Stimulated activated CD8-positive, alpha-beta memory T cell treated with anti-CD3 and anti-CD28 coated beads, Interleukin-15, amount 100 ng/mL, for 1 hour (primary cell): ENCODE measurements at places on chromosomes 13 and 19.

DNA sequence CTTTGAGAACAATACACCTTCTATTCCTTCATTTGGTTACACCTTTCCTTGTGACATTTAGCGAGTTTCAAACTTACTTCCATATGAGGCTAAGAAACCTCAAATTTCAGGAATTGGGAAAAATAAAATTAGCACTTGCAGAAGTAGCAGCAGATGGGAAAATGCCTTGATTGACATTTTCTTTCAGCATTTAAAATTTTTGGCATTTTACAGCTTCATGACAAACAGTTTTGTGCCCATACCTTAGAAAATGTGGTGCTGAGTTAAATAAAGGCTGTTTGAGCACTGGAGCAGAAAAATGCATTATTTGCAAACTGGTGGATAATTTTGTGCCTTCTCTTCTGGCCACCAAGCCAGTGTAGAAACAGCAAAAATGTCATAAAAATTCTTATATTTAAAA lies 95.4 kb downstream of the PCDH17 start:
- DNase-seq = no peak

DNA sequence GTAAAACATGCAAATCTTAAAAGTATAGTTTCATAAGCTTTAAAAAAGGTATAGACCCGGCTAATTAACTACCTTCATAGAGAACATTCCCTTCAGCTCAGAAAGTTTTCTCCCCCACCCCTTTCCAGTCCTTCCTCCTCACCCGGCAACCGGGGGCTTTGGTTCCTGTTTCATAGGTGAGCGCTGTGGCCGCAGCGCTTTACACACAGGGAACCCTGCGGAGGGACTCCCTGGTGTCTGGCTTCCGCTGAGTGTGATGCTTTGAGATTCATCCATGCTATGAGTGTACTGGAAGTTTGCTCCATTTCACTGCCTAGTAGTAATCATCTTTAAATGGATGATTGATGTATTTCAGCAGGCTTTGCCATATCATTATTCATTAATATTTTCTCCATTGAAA lies 26.0 kb upstream of the PABPC3 start:
- DNase-seq = no peak

DNA sequence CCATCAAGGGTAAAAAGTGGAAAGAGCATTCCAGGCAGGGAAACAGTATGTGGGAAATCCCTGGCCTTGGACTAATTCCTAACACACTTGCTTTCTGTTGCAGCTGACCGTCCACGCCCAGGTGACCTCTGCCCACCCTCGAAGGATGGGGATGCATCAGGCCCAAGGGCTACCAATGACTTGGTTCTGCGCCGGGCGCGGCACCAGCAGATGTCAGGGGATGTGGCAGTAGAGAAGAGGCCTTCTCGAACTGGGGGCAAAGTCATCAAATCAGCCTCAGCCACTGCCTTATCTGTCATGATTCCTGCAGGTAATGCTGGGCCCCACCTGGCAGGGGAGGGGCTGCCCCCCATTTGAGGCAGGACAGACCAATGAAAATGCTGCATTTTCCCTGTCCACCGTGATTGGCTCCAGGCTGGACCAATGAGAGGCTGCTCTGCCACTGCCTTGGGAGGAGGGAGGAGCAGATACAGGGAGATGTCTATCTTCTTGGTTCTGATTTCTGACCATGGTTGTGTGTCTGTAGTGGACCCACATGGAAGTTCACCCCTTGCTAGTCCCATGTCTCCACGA lies 12.6 kb downstream of the DNASE2 start:
- no peak for DNase-seq

- DNase-seq = no peak
These were observed 380.8 kb downstream of the LMO7 start for GRCh38 chr13:76016799-76017400.

DNA sequence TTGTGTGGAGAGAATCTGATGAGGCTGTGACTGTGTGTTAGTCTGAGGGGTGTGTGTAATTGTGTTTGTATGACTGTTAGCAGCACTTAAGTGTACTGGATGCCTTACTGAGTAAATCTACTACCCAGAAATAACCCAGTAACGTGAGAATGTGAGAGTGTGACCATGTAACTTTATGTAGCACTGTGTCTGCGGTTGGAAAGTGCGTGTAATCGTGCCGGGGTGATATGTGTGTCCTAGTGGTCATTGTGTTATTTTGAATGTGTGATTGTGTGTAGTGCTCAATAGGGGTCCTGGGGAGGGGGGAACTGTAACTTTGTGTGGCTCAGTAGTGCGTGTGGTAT lies 550 bp downstream of the ZNF383 start:
- DNase-seq = no peak

GRCh38 chr13:42148538-42148937 lies 100.1 kb downstream of the DGKH start:
- no peak for DNase-seq

DNA sequence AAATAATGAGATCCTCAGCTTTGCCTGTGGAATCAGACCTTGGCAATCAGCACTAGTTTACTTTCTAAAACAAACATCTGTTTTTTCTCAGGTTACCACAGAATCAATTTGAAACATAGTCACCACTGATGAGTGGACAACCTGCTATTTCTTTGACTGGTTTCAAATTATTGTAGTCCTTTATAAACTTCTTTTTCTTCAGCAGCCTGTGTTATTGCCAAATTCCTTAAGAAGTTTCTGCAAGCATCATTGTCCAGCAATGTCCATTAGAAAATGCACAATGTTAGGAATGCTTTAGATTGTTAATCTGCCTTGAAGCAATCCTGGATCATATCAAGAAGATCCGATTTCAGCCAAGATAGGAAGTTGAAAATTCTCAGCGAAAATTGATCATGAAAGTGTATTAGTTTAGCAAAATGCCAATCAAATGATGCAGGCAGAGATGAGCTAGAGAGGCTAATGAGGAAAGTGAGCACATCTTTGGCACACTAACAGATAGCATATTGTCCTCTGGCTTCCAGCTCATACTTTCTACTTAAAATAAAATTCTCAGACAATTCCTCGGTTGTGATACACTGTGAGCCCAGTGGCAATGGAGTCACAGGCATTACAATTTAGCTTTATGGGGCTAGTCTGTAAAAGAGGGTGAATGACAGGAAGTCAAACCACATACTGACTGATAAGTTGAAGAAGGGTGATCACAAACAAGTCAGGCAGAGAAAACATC lies 270.6 kb downstream of the SLITRK6 start:
- DNase-seq = no peak

DNA sequence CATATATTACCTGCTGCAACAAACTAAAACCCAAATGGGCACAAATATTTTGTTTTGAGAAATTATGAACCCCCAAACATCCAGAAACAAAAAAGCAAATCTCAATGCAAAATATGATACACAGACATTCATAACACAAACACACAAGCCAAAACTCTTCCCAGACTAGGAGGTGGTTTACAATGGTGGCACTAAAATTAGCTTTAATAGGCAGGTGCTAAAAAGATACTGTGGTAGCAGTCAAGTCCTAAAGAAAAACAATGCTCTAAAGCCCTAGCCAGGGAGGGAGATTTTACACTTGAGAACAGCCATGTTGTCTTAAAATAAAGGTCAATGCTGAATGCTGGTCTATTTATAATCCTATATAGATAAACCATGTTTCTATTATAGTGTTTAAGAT lies 65.0 kb downstream of the DOCK9 start:
- DNase-seq = no peak

- no peak for DNase-seq
These were observed 165.2 kb downstream of the STK24 start for GRCh38 chr13:98411617-98412265.

GRCh38 chr19:40219721-40220276 lies 1.6 kb upstream of the TTC9B start:
- no peak for DNase-seq

DNA sequence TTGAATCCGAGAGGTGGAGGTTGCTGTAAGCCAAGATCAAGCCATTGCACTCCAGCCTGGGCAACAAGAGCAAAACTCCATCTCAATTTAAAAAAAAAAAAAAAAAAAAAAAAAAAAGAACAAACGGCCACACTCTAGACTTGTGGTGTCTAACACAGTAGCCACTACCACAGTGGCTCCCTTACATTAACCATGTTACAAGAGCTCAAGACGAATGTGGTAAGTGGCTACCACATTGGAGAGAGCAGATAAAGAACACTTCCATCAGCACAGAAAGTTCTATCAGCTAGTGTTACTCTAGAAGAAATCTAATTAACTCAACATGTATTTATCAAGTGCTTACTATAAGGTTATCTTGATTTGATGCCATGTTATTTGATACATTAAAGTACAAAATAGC lies 11.5 kb downstream of the XPO4 start:
- no peak for DNase-seq

DNA sequence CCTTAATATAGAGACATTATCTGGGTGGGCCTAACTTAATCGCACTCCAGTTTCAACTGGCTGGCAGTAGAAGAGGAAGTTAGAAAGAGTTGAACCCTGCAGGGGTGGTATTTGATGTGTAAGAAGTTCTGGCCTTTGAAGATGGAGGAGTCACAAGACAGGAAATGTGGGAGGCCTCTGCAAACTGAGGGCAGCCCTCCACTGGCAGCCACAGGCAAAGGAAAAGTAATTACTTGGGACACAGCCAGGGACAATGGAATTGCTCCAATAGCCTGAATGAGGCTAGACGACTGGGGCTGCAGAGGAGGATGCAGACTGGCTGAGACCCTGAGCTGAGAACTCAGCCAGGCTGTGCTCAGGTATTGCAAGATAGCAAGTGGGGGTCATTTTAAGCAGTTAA lies 703.3 kb upstream of the ARGLU1 start:
- DNase-seq = no peak

DNA sequence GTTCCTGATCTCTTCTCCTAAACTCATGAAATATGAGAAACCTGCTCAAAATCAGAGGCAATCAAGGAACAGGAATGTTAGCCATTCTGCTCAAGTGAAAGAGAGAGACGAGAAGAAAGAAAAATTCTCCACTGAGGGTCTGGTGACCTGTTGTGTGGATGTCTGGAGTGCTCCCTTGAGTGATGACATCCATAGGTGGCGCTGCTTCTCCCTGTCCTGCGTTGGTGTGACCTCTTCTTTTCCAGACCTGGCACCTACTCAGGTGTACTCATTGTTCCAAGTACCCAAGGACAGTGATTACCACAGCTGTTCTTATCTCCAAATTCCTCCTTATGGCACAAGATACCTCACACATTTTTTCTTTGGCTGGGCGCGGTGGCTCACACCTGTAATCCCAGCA lies 4.0 kb downstream of the ZNF223 start:
- no peak for DNase-seq

DNA sequence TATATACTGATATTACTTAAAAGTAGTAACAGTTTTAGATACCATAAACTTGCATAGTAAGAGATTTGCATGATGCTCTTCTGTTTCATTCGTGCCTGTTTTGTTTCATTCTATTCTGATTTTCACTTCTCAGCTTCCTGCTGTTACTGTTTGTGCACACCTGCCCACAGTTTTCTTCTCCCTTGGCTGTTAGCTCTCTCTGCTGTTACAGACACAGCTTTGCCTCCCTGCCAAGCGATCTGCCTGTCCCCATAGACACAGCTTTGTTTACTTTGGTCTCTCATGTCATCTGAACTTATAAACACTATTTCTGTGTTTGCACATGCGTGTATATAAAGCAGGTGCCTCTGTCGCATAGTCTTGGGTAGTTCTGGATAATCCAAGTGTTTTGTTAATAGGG lies 21.4 kb upstream of the UPF3A start:
- no peak for DNase-seq

DNA sequence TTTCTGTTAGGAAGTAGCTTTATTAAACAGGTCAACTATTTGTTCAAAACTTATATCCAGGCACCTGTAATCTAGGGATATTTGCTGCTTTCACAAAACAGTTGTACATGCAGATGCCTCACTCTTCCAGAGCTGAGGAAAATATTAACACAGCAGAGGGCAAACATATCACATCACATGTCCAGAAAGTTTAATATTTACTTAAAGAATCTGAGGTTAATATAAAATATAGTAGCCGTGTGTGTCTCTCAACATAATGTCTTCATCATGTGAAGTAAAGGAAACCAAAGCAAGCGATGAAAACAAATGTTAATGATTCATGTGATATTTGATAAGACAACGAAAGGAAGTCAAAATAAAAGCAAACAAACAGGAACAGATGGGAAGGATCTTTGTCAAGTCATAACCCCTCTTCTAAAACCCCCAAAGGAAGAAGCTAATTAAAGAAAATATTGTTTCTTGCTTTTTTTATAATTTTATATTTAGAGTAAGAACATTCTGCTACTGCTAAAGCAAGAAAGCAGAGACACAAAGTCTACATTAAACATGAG lies 418.8 kb downstream of the DACH1 start:
- no peak for DNase-seq

DNA sequence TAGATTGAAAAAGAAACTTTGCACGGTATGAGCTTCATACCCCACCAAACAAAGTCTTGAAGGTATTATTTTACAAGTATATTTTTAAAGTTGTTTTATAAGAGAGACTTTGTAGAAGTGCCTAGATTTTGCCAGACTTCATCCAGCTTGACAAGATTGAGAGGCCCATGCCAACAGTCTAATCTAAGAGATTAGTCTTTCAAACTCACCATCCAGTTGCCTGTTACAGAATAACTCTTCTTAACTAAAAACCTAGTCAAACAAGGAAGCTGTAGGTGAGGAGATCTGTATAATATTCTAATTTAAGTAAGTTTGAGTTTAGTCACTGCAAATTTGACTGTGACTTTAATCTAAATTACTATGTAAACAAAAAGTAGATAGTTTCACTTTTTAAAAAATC lies 41.9 kb upstream of the RAP2A start:
- DNase-seq = no peak

DNA sequence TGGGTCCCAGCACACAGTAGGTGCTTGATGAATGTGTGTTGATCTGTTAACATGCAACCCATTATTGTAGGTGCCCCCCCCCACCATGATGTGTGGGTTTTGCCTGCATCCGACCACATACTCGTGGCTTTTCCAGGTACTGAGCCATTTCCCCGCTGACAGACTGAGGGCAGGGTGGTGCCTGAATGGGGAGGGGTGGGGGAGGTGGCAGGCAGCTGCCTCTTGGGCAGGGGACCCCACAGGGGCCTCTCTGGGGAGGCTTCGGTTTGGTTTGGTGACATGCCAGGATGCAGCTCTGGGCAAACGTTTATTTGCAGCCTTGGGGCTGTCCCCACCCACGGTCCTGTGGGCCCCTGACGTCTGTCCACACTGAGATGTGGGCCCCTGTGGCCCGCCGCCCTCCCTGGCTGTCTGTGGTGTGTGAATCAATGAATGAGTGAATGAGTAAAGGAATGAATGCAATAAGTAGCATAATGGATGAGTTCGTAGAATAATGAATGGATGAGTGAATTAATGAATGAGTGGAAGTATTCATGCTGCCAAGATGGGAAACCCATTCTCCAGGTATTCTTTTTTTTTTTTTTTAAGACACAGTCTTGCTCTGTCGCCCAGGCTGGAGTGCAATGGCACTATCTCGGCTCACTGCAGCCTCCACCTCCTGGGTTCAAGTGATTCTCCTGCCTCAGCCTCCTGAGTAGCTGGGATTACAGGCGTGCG lies 9.0 kb upstream of the JUND start:
- peak; percentile 68 for DNase-seq

GRCh38 chr13:20969182-20969581 lies 66.6 kb upstream of the XPO4 start:
- DNase-seq = no peak

- no peak for DNase-seq
These were observed 17.1 kb downstream of the C19orf47 start for GRCh38 chr19:40331052-40331451.

GRCh38 chr13:73228546-73228945 lies 169.7 kb downstream of the KLF5 start:
- DNase-seq = no peak
